ENCODE measurements at places on chromosomes 6 and 20.

GRCh38 chr20:20407891-20408805, 40.2 kb downstream of the INSM1 start:
- DNase-seq: no peak

- no peak for DNase-seq
Observed at GRCh38 chr6:152975204-152975915, 7.5 kb downstream of the FBXO5 start.

GRCh38 chr20:25259788-25260254, 11.9 kb downstream of the PYGB start:
- DNase-seq: no peak

- no peak for DNase-seq
Observed at GRCh38 chr6:17985934-17986655, 1.3 kb downstream of the KIF13A start.

DNA sequence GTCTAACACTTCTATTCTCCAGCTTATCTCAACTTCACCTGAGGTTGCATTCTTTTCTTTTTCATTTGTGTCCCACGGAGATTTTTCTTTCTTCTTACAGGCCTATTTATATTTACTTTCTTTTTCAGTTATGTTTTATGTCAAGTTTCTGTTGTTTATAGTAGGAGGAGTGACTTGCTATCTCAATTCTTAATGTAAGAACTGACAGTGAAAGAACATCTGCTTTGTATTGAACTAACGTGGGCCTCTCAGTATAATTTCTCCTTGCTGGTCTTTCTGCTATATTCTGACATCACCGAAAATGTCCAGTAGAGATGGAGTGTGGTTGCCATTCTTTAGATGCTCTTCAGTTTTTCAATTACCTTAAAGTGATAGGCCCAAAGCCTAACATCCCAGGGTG, 521.7 kb downstream of the EPM2A start:
- no peak for DNase-seq

DNA sequence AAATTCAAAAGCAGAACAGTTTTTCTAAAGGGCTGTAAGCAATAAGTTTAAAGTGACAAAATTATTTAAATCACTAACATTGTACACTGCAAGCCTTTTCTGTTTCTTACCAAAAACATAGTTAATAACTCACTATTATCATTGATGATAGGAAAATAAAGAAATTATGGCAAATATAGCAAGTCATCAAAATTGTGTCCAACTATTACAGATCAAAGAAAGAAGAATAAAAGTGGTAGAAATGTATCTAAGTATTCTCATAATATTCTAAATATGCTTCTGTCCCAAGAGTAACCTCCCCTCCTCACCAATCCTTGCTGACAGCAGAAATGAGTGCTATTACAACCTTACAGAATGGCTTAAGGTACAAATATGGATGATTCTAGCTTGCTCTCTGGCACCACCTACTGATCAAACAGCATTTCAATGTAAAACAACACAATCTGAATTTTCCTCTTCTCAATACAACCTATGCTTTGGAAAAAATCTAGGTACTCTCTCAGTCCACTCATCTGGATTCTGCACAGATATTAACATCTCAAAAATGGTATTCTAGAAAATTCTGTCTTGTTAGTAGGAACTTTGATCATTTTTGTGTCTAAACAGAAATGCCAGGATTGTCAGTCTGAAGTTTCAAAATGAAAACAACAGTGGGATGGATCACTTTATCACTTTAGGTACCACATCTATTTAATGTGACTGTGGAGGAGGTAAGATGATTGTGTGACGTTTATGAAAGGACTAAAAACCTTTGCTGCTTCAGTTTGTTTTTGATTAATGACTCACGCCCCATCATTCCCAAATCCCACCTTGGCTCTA, 40.9 kb downstream of the ZFP64 start:
- no peak for DNase-seq

- no peak for DNase-seq
Observed at GRCh38 chr6:153725456-153725855, 313.6 kb upstream of the OPRM1 start.

- DNase-seq: no peak
Observed at GRCh38 chr6:152896923-152897322, 85.9 kb downstream of the FBXO5 start.

- DNase-seq: no peak
Observed at GRCh38 chr6:50962213-50962759, 143.6 kb downstream of the TFAP2B start.

- DNase-seq: no peak
Observed at GRCh38 chr6:2028457-2029038, 216.9 kb downstream of the GMDS start.

- no peak for DNase-seq
Observed at GRCh38 chr6:126202707-126203106, 137.2 kb upstream of the CENPW start.

DNA sequence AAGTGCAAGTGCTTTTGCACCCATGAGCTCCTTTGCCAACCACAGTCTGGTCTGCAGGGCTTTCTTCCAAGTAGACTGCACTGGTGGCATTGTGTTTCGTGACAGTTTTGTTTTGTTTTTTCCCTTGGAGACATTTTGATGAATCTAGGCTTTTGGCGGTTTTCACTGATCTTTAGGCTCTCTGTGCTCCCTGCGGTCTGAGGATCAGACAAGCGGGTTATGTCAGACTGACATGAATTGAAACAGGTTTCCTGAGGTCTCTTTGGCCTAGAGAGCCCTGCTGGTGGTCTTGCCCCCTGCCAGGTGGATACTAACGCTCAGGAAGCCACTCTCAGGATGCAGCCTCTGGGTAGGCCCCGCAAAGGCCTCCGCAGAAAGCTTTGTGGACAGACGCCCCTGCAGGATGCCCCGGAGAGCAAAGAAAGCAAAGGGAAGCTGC, 555.4 kb upstream of the AGPAT4 start:
- no peak for DNase-seq

DNA sequence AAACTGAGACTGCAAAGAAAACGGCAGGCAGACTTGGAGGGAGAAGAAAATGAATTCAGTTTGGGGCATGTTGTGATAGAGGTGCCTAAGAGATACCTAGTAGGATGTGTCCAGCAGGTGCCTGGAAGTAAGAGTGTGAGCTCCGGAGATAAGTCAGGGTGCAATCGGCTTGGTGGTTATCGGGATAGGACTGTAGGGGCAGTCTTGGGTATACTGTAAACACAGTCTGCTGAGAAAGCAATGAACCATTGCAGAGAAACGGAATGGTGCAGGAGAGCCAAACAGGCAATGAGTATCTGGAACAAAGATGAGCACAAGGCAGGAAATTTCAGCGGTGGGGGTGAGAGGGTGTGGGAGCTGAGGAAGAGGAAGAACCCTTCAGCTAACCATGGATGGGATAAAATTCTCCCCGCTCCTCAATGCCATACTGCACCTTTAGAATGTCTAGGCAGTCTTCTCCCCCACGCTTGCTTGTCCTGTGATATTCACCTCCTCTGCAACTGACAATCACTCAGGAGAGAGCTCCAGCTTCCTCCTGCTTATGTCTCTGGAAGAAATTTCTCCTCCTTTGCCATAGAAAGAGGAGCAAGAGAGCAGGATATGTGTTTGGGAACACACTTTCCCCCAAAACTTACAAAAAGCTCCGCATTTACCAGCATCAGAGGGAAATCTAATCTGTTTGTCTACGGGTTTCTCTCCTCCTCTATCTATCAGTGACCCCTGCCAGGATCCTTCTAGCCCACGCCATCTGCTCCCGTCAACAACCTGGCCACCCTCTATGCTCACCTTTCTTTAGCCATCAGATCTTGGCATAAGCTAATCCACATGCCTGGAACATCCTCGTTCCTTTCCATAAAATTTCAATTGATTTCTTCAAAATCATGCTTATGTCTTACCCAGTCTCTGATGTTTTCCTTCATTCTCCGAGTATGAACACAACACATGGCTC, 381.7 kb upstream of the JARID2 start:
- DNase-seq: no peak

GRCh38 chr6:157610451-157610999, 212.5 kb upstream of the SNX9 start:
- DNase-seq: no peak

GRCh38 chr6:21181866-21182265, 411.7 kb upstream of the SOX4 start:
- DNase-seq: no peak

- no peak for DNase-seq
Observed at GRCh38 chr20:59463541-59463940, 140.8 kb upstream of the PHACTR3 start.

DNA sequence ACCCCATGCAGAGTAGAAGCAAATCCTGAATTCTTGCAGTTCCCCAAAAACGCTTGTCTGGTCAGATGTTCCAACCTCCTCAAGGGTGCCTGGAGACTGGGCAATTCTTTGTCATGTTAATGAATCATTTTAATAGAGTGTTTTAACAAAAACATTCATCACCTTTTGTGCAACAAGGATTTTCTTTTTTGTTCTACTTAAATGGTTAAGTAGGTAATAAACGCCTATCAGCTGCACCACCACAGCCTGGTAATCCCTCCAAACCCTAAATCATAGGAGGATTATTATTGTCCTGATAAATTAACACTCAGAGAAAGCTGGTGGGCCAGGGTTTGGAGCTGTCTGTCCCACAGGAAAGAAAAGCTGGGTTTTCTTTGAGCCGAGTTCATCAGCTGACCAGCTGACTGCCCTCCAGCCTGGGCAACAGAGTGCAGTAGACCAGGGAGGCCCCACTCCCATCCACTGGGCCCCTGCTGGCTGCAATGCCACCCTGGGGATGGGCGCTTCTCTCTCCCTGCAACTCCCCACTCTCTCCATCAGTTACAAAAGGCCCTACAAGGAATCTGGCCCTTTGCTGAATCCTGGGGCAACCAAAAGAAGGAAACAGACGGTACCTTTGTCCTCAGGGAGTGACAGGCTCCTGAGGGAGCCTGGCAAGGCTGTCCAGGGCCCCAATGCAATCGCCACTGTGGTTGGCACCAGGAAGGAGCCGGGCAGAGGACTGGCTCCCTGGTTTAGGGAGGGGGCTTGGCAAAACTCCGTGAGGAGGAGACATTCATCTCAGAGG, 23.1 kb upstream of the BMP7 start:
- DNase-seq: no peak

DNA sequence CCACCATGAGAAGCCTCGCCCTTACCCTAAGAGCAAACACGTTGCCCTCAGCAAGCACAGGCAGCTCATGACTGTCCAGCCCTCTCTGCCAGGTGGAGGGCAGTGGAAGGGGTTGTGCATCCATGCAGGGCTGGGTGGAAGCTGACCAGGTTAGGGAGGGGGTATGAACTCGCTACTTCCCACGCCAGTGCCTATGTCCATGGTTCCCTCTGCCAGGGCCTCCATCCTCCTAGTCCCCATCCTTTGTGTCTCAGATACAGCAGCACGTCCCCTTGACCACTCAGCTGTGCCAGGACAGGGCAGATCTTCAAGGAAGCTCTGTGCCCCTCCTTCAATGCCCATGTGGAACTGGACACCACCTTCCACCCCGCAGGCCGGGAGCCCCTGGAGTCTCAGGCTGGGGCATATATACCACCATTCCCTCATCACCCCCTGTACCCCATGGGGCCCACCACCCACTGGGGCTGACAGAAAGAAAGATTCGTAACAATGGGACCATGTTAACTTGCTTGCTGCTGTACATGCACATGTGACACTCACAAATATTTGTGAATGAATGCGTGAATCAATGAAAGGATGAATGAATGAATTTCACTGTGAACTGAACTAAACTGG, 90.7 kb downstream of the ANKRD60 start:
- DNase-seq: no peak

- no peak for DNase-seq
Observed at GRCh38 chr6:32439139-32439538, 548 bp upstream of the HLA-DRA start.

DNA sequence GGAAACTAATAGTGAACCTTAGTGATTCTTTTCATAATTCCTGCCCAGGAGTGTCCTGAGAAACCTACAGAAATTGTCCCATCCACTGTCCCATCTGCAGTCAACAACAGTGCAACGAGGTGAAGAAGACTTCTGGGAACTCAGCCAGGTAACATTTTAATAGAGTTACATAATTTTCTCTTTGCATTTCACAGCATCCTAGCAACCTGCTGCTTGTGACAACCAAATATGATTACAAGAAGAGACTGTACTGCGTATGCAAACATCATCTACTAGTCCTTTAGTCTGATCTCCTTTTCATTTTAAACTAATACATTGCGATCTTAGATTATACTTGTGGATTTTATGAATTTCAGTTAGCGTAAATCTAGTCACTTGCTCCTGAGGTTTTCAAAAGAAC, 951.6 kb downstream of the TFAP2A start:
- DNase-seq: no peak

- DNase-seq: no peak
Observed at GRCh38 chr6:160679402-160679769, 15.3 kb upstream of the LPA start.

- DNase-seq: no peak
Observed at GRCh38 chr6:121338956-121339355, 4.7 kb upstream of the TBC1D32 start.

- no peak for DNase-seq
Observed at GRCh38 chr20:22420116-22420598, 164.2 kb downstream of the FOXA2 start.
